NCI-H774 (cell line): ENCODE measurements at places on chromosomes 1 and 21.

DNA sequence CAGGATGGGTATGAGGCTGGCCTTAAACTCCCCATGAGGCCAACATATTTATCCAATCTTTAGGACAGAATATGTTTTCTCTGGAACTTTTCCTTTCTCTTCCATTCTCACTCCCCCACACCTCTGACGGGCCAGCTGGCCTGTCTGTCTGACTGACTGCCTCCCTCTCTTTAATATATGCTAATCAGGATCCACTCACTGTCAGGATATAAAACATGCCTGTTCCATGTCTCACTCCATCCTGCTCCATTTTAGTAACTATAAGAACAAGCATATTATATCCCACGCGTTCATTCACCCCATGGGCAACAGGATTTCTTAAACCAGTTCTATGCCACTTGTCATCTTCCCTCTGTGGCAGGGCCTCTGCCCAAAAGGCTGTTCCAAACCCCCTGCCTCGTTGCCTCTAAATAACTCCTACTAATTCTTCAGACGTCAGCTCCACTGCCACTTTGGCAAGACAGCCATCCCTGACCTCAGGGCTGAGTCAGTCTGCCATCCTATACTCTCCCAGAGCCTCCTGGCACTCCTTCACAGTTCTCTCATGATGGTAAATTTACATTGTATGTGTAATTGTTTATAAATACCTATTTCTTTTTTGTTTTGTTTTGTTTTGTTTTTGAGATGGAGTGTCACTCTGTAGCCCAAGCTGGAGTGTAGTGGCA lies 84.3 kb upstream of the SPATA6 start:
- no peak for DNase-seq

DNA sequence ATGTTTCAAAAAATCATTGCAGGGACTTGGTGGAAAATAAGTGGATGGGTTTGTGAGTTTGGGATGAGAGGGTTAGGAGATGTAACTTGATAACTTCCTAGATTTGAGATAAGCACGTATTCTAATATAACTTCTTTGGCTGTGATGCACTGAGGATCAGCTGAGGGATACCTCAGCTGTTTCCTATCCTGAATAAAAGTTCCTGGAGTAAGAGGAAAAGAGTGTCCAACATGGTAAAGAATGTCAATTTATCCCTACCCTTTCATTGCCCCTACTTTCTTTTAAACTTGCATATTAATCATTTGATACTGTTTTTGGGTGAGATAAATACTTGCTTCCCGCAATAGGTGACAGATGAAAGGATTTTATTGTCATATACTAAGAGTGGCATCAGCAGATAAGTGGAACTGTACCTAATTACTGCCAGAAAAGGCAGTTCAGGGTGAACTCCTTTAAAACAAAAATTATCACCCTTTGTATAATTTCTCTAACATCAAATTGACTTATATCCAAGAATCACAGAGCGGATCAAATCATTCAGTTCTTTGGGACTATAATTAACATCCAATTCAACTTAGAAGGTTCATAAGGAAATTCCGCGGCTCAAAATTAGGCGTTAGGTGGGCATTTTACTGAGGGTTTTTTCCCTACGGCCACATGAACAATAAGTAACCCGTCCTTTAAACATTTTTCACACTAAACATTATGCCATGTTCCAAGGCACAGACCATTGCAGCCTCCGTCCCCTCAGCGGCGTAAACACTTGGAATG lies 1.4 kb upstream of the SUCO start:
- no peak for DNase-seq

- DNase-seq = no peak
Observed at GRCh38 chr1:158180741-158181576, at the start of gene CD1D. Gene CD1D, plus strand, starts transcription at chr1:158180895. Its CDS starts 207 bp downstream, at chr1:158181102.

- no peak for DNase-seq
Observed at GRCh38 chr1:45216861-45217260, 10.5 kb upstream of the ZSWIM5 start.

GRCh38 chr1:76124196-76124595 lies 49.6 kb downstream of the ST6GALNAC3 start:
- DNase-seq = no peak

DNA sequence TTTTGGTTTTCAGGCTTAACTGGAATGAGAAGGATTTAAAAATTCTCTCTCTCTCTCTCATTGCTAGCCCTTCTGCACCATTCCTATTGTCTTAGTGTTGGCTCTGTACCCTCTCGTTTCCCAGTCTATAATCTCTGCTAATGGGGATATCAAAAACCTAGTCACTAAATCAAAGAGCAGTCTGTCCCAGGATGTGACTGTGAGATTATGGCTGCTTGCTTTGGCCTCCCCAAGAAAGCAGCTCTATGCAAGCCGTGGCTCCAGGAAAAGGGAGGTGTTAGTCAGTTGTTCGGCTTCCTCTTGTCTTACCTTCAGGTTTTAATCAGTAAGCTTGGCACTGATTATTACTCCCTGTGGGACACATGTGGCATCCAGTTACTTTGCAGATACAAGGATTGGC lies 468.8 kb downstream of the USP25 start:
- no peak for DNase-seq

GRCh38 chr21:25885880-25886279 lies 151.1 kb downstream of the GABPA start:
- DNase-seq = no peak

DNA sequence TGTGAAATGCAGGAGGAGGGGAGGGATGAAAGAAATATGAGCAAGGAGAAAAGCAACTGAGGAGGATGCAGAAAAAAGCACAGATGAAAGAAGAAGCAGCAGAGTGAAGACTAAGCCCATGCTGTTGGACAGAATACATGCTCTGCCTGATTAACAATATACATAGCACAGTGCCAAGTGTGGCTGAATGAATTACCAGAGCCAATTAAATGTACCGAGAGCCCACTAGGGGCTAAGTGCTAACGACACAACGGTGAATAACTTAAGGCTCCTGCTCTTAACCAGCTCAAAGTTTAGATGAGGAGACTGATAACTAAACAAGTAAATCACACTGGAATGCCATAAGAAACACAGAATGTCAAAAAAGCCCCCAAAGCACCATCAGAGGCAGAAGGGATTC lies 15.6 kb downstream of the CADM3 start:
- DNase-seq = no peak

DNA sequence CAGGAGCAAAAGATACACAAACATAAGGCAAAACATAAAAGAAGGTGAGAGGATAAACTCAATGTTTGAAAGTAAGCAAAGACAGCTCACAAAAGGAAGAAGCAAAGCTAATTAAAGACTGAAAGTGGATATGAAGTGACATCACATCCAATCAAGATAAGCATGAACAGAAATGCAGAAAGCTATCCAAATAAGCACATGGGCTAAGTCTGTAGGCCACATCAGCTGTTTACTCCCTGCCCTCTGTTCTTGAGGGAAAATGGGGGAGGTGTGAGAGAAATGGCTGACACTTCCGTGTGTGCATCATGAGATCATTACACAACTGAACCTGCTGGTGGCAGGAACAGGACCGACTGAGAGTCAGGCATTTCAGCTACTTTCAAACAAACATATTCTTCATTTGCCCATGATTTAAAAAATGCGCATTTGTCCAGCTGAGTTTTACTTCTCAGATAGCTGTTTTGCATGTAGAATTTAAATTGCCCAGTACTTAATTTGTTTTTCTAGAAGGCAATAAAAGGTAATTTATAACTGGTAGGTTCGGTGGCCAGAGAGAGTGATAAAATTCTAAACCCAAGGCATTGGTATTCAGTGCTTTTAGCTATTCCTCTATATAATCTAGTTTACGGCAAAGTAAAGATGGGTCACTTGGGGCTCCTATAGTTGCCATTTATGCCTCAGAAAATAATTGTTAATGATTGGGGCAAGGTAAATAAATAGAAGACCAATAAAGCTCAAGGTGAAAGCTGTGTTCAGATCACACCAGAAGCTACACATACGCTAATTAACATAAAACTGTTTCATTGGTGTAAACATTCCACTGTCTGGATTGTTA lies 27.2 kb upstream of the MAN1A2 start:
- DNase-seq = peak; percentile 45

GRCh38 chr1:211710566-211711314 lies 35.3 kb upstream of the NEK2 start:
- no peak for DNase-seq

DNA sequence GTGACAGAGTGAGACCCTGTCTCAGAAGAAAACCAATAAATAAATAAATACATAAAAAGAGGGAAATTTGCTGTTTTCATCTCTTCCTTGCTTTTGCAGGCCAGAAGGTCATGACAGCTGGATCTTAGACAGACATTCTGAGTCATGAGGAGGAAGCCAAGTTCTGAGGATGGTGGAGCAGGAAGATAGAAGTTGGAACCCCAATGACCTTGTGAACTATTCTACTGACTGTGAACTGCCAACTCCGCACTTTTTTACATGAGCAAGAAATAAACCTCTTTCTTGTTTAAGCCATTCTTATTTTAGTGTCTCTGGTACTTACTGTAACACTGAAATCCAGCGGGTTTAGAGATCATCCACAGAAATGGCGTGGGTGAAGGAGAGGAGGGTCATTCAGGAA lies 8.5 kb downstream of the CD84 start:
- DNase-seq = no peak

GRCh38 chr21:26845066-26845758 lies at the start of gene ADAMTS1:
Gene ADAMTS1, minus strand, starts transcription at chr21:26845409. Its CDS starts 455 bp downstream, at chr21:26844954.
- no peak for DNase-seq

- no peak for DNase-seq
Observed at GRCh38 chr1:242023805-242024204, 24.9 kb upstream of the MAP1LC3C start.

DNA sequence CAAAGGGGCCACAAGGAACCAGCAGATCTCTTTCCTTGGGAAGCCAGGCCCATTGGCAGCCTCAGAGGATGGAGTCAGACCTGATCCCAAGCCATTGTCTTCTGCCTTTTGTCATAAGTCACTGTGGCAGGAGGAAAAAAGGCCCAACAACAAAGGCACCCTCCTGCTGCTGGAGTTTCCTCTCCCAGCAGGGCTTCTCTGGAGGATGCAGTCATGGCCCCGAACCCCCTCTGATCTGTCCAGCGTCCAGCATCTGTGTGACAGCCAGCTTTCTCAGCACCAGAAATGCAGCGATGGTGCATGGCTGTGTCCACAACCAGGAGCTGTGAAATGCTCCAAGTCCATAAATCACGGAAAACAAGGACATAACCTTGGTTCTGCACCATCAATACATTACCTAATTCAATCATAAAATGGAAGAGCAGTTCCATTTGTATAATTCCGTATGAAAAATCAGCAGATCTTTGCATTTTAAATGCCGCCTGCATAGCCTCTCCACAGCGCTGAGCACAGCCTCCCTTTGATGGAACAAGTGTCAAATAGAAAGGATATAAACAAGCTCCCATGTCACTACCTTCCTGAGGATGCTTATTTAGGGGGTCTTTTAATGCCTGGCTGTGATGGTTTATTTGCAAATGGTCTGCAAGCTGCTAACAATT lies 30.6 kb downstream of the AJAP1 start:
- no peak for DNase-seq

DNA sequence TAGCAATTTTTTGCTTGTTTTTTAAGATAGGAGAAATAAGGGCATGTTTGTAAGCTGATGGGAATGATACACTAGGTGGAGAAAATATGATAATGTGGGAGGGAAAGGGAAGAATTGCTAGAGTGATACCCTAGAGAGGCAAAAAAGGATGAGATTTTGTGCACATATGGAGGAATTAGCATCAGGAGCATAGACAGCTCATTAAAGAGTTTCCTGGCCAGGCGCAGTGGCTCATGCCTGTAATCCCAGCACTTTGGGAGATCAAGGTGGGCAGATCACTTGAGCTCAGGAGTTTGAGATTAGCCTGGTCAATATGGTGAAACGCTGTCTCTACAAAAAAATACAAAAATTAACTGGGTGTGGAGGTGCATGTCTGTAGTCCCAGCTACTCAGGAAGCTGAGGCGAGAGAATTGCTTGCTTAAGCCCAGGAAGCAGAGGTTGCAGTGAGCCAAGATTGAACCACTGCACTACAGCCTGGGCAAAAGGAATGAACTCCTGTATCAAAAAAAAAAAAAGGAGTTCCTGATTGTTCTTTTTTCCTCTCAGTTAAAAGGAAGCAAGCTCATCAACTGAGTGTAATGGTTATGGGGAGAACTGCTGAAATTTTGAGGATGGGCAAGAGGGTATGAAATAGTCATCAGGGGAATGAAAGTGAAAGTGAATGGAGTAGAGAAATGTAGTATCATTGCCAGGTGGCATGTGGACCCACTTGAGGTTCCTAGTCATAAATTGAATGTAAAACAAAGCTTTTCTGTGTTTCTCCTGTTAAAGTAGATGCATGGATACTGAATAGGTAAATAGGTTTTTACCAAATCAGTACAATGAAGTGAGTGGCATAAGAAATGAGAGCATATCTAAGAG lies 35.5 kb downstream of the SH3GLB1 start:
- no peak for DNase-seq

GRCh38 chr1:230288641-230289349 lies 137.3 kb downstream of the PGBD5 start:
- no peak for DNase-seq

GRCh38 chr1:193242000-193242399 lies 55.6 kb upstream of the B3GALT2 start:
- no peak for DNase-seq

- no peak for DNase-seq
Observed at GRCh38 chr1:111369177-111369576, 58.4 kb downstream of the OVGP1 start.

DNA sequence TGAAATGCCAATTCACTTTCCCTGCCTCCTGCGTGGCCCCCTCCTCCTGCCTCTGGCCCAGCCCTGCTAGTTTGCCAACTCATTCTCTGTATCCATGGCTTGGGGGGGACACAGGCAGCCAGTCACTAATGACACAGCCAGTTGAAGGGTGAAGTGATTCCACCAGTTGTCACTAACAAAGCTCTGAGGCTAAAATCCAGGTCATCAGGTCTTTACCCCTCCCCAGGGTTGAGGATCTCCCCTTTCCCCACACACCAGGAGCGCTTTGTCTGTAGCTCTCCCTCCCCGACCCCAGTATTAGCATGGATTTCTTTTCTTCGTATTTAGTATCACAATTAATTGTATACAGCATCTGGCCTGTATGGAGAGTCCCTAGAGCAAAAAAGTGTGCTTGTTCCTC lies 394.1 kb downstream of the RRAGC start:
- DNase-seq = no peak

GRCh38 chr1:58437623-58438022 lies 108.9 kb downstream of the OMA1 start:
- DNase-seq = no peak

GRCh38 chr1:98090351-98090750 lies 169.5 kb upstream of the DPYD start:
- DNase-seq = no peak

- no peak for DNase-seq
Observed at GRCh38 chr1:181104790-181105133, 16.3 kb downstream of the IER5 start.

GRCh38 chr1:186188004-186188539 lies 187.0 kb downstream of the TPR start:
- no peak for DNase-seq

DNA sequence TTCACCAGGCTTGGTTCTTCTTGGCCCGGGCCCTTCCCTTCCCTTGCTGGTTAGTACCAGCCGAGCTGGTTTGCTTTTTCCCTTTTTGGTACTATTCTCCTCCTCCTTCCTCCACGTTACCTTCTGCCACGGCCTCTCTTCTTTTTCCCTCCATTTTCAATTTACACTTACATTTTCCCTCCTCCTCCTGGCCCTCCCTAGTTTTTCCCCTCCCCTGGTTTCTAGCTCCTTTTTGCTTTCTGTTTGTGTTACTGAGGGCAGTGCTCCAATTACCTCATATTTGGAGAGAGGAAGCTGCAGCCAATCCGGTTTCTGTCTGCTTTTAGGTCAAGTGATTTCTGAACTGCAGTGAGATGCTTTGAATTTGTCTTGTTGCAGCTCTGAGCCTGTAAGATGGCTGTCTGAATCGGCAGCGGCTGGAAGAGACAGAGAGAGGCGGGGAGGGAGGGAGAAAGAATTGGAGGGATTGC lies 63.7 kb downstream of the MACF1 start:
- peak; percentile 92 for DNase-seq
